ENCODE measurements at places on chromosomes 6 and 20.

GRCh38 chr6:35477551-35478179 lies 9.5 kb downstream of the RPL10A start:
- DNase-seq, result no peak

GRCh38 chr6:10316373-10316721 lies 98.5 kb downstream of the TFAP2A start:
- DNase-seq, result no peak

- no peak for DNase-seq
Observed at GRCh38 chr20:577167-577791, 32.8 kb downstream of the TCF15 start.

- no peak for DNase-seq
Observed at GRCh38 chr6:12138381-12138780, 126.3 kb downstream of the HIVEP1 start.

GRCh38 chr20:9838035-9838377 lies 870 bp downstream of the PAK5 start:
- DNase-seq, result no peak
